ENCODE measurements at places on chromosomes 7 and 10.

DNA sequence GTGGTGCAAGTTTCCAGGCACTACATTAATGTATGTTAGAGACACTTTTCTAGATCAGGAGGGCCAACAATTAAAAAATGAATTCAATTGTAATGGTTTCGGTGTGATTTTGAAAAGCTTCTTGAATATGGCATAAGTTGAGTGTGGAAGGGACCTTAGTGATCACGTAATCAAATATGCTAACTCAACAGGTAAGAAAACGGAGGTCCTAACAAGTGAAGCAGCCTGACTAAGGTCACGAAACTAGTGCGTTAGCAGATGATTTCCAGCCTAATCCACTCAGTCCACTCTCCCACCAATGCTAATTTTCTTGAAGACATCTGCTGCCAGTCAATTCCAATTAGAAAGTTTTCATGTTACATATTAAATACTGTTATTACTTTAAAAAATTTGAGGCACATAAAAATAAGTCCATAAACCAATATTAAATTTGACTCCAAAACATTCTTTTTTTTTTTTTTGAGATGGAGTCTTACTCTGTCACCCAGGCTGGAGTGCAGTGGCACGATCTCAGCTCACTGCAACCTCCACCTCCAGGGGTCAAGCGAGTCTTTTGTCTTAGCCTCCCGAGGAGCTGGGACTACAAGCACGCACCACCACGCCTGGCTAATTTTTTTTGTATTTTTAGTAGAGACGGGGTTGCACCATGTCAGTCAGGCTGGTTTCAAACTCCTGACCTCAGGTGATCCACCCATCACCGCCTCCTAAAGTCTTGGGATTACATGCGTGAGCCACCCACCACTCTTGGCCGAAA, 2.3 kb upstream of the RSBN1L start:
- no peak for DNase-seq

DNA sequence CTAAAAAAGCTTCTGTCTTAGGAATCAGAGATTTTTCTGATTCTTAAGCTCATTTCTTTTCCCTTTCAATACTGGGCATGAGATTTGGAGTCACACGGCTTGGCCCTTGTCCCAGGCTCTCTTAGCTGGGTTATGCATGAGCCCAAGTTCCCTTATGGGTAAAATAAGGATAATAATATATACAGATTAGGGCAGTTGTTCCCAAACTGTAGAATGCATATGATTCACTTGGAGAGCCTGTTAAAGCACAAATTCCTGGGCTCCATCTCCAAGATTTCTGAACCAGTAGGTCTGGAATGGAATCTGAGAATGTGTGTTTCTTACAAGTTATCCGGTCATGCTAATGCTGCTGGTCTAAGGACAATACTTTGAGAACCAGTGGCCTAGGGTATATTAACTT, 154.0 kb downstream of the REEP3 start:
- no peak for DNase-seq

GRCh38 chr10:132324186-132324585, 7.8 kb upstream of the LRRC27 start:
- no peak for DNase-seq

DNA sequence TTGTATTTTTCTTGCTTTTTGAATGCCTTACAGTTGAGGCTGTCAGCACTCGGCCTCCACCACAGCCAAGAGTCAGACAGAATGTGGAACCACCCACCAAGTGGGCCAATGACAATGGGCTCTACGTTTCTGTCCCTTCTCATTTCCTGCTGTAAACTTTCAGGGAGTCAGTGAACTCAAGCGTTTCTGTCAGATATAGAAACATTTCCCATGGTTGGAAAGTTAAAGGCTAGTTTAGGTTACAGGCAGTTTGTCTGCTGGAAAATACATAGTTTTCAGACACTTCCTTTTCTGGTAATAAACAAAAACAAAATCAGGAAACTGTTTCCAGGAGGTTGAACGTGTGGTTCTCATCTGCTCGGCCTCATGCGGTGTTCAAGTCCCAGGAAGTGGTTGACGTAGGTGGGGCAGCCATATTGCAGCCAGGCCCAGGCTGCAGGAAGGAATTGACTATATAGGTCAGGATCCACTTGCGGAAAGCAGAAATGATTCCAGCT, 245.1 kb downstream of the CAMK1D start:
- no peak for DNase-seq

DNA sequence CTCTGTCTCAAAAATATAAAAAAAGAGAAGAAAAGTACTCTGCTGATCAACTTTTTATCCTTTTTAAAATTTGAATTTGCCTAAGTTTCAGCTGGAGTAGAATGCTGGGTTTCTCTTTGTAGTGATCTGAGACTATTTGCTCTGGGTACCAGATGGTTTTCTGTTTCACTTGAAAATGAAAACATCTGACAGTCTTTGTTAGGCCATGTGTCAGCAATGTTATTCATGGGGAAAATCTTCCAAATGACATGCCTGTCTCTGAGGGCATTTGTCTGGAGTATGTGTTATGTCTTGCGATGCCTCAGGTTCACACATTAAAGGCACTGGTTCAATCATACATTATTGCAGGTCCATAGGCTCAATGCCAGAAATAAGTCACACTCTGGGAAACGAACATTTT, 175.3 kb upstream of the TMEM229A start:
- no peak for DNase-seq

DNA sequence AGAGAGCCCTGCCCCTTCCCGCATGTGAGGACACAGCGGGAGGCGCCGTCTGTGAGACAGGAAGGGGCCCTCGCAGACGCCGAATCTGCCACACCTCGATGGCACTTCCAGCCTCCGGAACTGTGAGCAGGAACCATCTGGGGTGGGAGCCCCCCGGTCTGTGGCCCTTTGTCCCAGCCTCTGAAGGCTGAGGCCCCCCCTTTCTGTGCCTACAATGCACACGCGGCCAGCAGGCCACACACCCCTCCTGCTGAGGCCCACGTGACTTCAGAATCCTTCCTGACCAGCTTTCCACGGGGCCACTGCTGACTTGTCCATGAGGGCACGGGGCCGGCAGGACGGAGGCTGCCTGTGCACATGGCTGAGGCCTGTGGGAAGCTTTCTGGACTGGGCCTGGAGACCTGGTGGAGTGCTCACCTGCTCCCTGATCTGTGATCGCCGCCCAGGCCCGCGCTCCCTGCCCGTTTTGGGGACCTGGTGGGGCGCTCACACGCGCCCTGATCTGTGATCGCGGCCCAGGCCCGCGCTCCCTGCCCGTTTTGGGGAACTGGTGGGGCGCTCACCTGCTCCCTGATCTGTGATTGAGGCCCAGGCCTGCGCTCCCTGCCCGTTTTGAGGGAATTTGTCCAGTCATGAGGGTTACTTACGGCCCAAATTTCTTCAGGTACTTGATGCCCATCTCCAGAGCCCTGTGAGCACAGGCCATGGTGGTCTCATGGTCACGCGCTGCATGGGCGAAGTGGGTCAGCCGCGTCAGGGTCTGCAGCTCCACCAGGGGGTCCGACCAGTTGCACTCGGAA, 34.3 kb downstream of the CFAP46 start:
- no peak for DNase-seq

- no peak for DNase-seq
These were observed 47.8 kb downstream of the HERPUD2 start for GRCh38 chr7:35647171-35647574.

GRCh38 chr7:19117091-19117869, at the start of gene TWIST1:
Gene TWIST1 (minus strand): TSS chr7:19117636. CDS start chr7:19117321, 315 bp downstream.
- no peak for DNase-seq

DNA sequence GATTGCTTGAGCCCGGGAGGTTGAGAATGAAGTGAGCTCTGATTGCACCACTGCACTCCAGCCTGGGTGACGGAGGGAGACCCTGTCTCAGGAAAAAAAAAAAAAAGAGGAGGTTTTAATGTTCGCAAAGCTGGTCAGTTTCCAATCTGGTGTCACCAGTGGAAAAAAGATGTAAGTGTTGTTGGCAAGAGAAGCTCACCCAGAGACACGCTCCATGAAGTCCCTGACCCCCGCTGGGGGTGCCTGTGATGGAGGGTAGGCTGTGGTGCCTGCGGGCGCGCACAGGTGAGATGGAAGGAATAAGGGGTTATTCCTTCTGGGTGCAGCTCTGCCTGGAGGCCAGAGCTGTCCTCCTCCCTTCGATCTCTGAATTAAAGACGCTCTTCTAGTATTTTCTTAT, 122.7 kb downstream of the CUX1 start:
- no peak for DNase-seq

DNA sequence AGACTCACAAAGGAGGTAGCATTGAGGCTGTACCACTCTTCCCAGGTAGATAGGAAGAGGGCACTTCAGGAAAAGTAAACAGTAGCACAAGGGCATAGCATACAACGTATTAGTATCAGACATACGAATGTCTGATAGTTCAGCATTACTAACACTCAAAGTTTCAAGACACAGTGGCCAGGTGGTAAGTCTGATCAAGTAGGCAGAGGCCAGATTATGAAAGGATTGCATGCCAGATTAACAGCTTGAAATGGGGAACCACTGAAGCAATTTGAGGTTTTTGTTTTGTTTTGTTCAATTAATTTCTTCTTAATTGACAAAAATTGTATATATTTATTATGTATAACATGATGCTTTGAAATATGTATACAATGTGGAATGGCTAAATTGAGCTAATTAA, 45.7 kb upstream of the IL6 start:
- DNase-seq: no peak

DNA sequence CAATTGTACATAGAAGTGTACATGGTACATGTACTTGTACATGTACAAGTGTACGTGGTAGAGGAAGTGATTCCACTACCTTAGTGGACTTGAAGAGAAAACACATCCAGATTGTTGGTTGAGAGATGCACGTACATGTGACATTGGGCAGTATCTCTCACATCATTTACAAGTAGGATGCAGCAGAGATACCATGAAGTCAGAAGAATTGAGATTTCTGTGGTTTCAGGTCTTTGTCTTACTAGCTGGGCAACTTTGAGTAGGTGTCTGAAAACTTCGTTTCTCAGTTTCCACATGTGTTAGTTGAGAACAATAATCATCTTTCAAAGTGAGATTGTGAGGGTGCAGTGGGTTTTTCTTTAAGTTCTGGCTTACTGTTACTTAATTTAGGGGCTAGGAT, 21.5 kb downstream of the CLDN12 start:
- DNase-seq: no peak

- peak; percentile 42 for DNase-seq
These were observed 24.8 kb downstream of the INPP5F start for GRCh38 chr10:119750391-119751230.

GRCh38 chr7:94433224-94433623, 38.5 kb downstream of the COL1A2 start:
- DNase-seq: no peak

DNA sequence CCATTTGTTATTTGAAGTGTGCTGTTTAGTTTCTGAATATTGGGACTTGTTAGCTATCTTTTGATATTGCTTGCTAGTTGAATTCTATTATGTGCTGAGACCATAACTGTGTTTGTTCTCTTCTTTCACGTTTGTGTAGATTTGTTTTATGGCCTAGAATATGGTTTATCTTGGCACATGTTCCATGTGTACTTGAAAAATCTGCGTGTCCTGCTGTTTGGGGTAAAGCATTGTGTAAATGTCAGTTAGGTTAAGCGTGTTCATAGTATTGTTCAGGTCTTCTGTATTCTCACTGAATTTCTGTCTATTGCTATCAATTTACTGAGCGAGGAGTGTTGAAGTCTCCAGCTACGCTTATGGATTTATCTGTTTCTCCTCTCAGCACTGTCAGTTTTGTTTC, 19.4 kb downstream of the MMP21 start:
- no peak for DNase-seq

- no peak for DNase-seq
These were observed 12.3 kb downstream of the EGFR start for GRCh38 chr7:55031075-55031474.

DNA sequence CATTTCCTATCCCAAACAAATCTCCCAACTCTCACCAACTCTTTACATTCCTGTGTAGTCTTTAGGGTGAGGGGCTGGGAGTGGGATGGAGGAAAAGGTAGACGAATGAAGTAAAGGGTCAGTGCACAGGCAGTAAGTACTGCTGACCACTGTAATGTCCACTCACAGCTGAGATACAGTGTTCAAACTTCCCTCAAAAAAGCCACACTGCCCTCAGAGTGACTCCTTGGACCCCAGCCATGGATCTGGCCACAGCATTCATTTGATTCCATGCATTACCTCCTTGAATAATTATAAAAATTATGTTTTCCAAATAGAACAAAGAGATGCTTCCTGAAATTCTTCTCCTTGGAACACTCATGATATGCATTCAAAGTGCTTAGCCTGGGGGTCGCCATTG, 19.8 kb upstream of the HIPK2 start:
- DNase-seq: no peak

- DNase-seq: no peak
These were observed 25.7 kb upstream of the C1GALT1 start for GRCh38 chr7:7156663-7157062.

DNA sequence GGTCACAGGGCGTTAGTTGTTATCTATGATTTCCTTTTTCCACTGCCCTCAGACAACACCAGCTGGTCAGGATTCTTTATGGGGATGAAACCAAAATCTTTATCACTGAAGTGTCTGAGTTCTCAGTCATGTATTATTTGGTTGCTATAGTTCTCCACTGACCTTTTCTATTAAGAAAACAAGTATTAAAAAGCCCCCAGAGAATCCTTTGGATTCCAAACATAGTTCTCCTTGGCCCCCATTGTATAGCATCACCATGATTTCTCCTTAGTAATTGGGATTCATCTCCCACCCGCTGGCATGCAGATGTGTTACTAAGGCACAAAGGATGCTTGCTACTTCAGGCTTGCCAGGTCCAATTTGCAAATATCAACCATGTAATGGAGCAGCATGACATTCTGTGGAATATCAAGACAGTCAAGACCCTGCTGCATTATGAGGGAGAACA, 94.3 kb downstream of the IQUB start:
- DNase-seq: no peak

DNA sequence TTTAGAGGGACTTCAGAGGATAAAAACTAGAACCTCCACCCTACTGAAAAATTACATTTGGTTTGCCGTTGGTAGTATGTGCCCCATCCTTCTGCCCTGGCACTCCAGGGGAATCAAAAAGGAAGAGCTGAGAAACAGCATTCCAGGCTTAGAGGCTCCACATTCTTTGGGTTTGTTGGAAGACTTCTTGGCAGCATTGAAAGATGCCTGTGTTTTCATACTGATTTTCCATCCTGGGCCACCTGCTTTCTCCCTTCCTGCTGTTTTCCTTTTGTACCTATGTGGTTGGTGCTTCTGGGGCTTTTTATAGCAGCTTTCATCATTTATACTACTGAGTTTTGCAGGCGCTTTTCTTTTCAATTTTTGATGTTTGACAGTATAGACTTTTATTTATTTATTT, 61.7 kb downstream of the AUTS2 start:
- no peak for DNase-seq

- DNase-seq: no peak
These were observed 81.8 kb downstream of the SEMA3A start for GRCh38 chr7:84112771-84113170.

DNA sequence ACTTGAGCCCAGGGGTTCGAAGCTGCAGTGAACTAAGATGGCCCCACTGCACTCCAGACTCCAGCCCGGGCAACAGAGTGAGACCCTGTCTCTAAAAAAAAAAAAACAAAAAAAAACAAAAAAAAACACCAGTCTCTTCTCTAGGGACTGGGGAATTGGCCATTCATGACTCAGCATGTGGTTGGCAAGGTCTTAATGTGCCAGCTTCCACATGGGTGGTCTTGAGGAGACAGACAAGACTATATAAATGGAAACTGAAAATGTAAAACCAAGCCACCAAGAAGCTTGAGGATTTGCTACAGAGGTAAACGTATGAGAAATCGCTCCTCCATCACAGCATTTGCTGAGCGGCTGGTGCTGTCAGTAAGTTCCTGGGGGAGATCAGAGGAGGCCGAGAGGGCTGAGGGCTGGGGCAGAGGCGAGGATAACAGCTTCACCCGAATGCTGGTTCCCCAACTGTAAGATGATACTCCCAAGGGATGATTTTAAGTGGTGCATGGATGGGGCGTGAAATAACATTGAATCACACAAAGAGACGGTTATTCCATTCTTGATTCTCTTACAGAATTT, 128.7 kb downstream of the C10orf105 start:
- DNase-seq: no peak
